ENCODE measurements at places on chromosomes 5 and 9. TPM values are rescaled to one million over a fixed set of nuclear protein-coding genes. Genes with fewer than 3 reads are reported as not detected.
A peak's percentile ranks its signal among the peaks of the same experiment; 100 is the strongest.

DNA sequence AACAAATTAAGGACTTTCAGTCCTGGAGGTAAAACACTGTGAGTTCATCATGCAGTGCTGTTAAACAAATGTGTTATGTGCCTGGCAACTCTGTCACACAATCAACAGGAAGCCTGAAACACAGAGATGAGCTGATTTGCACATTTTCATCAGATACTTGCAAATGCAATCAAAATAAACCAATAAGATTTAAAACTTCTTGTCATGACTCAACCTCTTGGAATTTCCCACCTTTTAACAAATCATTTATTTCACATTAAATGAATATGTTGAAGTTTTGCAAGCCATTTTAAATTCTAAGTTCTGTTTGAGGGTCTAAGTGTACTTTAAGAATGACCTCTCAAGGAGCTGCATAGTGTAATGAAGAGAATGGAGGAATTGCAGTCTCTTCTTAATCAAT is 64.4 kb downstream of the ANXA1 start:
- DNase-seq, result no peak

DNA sequence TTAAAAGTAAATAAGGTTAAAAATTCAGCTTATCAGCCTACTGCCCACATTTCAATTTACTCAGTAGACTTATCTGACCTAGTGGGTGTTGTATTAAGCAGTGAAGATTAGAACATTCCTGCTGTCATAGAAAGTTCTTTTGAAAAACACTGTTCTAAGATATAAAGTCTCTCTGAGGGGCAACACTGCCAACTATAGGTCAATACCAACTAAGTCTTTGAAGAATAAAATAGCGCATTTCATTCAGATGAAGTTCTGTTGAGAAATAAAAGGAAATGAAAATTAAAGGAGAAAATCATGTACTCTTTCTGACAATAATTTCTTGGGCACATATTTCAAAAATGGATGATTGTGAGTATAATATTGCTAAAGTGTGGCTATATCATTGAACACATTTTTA is 86.8 kb downstream of the PTPRD start:
- no peak for DNase-seq

GRCh38 chr9:128705051-128705965 is 3.0 kb downstream of the PKN3 start:
- peak; percentile 42 for DNase-seq

ALDH1A1 gene
- total RNA-seq, result 62.8 TPM

- DNase-seq, result no peak
Measured at GRCh38 chr5:64972591-64972990, 203.9 kb downstream of the CWC27 start.

GRCh38 chr9:105132606-105133005 is 111.8 kb upstream of the SLC44A1 start:
- DNase-seq, result no peak

PCDHA4 gene
- total RNA-seq, result 1.4 TPM
